ENCODE measurements at places on chromosomes 11 and 22.

- DNase-seq = peak; percentile 60
Measured at GRCh38 chr11:128291835-128292234, 295.5 kb downstream of the ETS1 start.

DNA sequence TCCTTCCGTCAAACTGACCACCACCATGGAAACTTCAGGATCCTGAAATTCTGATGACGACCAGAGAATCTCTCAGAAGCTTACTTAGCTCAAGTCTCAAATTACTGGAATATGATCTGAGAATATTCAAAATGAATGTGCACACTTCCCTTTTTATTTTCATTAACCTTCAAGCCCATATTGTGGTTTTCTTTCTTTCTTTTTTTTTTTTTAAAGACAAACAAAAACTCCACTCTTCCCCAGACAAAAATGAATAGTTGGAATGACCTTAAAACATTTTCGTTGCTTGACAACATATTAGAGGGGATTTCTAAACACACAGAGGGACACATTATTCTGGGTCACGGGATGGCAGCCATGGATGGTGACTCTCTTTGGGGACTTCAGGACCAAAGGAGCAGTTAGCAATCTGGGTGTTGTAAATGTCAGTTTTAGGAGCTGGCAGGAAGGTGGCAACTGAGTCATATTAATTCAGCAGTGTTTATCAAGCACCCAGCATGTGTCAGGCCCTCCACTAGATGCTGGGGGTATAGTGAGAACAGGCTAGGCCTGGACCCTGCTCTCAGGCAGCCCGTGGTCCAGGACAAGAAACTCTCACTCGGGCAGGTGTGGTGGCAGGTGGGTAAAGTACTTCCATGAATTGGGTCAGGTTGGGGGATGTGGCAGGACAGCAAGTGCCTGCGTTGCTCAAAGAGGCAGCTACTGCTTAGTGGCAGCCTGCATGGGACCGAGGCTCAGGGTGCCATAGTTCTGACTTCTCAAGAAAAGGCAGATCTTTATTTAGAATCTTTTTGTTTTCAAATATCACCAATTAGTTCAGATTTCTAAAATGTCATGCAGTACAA is 126.1 kb downstream of the HIPK3 start:
- DNase-seq = no peak

GRCh38 chr11:119363081-119363850 is 16.8 kb upstream of the MFRP start:
- DNase-seq = no peak

- no peak for DNase-seq
Measured at GRCh38 chr11:74672956-74673692, 58.1 kb downstream of the CHRDL2 start.

DNA sequence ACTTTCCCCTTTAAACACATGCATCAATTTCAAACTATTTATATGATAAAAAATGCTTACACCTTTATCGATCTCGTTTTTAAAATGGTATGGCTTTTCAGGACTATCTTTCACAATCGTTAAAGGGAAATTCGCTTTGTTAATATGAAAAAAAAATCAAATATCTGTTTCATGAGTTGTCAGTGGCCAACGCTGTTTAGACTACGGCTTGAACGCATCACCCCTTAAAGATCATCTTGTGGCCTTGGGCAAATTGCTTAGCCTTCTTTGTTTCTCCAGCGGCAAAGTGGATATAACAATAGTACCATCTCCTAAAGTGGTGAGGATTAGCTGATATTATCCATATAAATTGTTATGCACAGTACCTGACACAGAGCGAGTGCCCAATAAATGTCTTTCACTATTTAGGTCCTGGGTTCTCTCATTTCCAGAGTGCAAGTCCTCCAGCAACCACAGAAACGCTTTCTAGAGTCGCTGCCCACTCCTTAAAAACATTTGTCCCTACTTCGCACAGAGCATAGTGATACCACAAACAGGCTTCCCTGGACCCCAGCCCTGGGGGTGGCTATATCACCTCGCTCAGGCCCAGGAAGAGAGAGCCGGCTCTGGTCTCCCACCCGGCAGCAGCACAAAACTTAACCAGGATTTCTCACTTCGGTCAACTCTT is 904 bp downstream of the SLC35F2 start:
- no peak for DNase-seq

DNA sequence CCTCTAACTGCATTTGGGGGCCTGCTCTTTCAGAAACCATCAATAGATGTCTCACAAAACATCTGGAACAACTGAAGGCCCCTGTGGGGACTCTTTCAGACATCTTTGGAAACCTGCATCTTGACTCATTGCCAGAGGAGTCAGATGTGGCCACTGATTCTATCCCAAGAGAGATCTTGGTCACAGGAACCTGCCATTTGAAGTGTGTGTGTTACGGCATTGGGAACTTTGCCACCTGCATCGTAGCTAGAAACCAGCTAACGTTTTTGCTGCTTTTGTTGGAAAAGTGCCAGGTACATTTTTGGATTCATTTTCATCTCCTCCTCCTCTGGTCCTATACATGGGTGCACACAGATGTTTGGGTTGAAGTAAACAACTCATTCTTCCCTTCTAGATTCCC is 4.3 kb downstream of the SRRD start:
- no peak for DNase-seq

GRCh38 chr11:68025047-68025446 is 5.4 kb upstream of the NDUFS8 start:
- DNase-seq = no peak

DNA sequence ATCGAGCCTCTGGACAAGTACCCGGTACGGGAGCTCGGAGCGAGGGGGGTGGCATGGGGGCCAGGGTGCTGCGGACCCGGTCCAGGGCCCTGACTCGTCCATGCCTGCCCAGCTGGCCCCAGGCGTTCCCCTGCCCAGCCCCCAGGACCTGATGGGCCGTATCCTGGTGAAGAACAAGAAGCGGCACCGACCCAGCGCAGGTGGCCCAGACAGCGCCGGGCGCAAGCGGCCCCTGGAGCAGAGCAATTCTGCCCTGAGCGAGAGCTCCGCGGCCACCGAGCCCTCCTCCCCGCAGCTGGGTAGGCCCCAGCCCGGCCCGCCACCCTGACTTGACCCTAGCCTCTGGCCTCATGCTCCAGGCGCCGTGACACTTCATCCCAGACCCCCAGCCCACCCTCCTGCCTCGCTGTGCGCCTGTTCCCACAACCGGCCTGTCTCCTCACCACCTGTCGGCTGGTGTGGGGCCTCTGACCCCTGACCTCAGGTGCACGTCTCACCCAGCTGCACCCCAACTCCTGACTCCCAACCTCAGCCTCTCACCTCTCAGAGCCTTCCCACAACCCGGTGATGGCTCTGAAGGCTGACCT is 7.7 kb downstream of the PLCB3 start:
- DNase-seq = no peak

- DNase-seq = no peak
Measured at GRCh38 chr11:21564833-21565682, 627.8 kb upstream of the ANO5 start.

DNA sequence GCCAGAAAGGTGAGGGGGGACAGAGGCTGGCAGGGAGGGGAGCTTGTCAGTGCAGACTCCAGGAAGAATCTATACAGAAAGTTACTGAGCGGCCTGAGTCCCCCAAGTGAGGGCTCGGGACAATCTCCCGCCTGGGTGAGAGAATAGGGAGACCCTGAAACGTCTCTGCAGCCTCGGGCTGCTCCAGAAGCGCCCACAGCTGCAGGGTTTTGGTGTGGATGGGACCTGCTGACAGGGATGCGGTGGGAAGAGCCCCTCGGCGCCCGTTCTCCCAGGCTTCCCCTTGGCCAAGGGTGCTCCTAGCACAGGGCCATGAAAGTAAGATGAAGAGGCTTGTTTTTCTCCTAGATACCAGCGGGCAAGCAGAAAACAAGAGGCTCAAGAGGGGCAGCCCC is 743 bp upstream of the RCE1 start:
- DNase-seq = no peak

- DNase-seq = no peak
Measured at GRCh38 chr22:29072979-29073617, at the start of gene KREMEN1. TSS of gene KREMEN1 (plus strand) at chr22:29073035. CDS start at chr22:29073131, 96 bp downstream.

GRCh38 chr22:29348041-29348440 is 32.5 kb upstream of the RASL10A start:
- DNase-seq = no peak

- DNase-seq = no peak
Measured at GRCh38 chr11:10900681-10901415, 43.0 kb upstream of the ZBED5 start.

GRCh38 chr11:61334434-61335354 is 1.7 kb downstream of the TKFC start:
- DNase-seq = no peak

- no peak for DNase-seq
Measured at GRCh38 chr11:20129665-20130064, 30.6 kb downstream of the DBX1 start.

- no peak for DNase-seq
Measured at GRCh38 chr11:69533296-69534165, 52.1 kb downstream of the LINC01488 start.

- no peak for DNase-seq
Measured at GRCh38 chr22:20192293-20192971, 41.6 kb upstream of the CCDC188 start.

DNA sequence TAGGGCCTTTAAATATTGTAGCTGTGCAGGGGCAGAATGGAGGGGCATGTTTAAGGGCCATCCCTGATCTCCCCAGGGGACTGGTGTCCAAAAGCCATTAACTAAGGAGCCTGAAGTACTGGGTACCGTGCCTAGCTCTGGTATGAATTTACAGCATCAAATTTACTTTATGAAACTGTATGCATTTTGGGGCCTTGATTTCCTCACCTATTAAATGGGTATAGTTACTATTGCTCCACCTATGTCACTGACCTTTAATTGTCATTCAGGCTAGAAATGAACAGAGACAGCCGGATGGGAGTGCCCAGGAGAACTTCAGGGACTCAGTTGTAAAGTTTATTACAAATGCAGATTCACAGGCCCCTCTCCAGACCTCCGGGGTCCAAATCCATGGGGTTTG is 11.8 kb upstream of the TP53I11 start:
- no peak for DNase-seq

- DNase-seq = no peak
Measured at GRCh38 chr11:132523929-132524328, 1008.4 kb downstream of the OPCML start.

GRCh38 chr11:19321351-19321750 is 80.6 kb upstream of the E2F8 start:
- no peak for DNase-seq

- no peak for DNase-seq
Measured at GRCh38 chr11:469684-470560, 19.8 kb downstream of the PTDSS2 start.

DNA sequence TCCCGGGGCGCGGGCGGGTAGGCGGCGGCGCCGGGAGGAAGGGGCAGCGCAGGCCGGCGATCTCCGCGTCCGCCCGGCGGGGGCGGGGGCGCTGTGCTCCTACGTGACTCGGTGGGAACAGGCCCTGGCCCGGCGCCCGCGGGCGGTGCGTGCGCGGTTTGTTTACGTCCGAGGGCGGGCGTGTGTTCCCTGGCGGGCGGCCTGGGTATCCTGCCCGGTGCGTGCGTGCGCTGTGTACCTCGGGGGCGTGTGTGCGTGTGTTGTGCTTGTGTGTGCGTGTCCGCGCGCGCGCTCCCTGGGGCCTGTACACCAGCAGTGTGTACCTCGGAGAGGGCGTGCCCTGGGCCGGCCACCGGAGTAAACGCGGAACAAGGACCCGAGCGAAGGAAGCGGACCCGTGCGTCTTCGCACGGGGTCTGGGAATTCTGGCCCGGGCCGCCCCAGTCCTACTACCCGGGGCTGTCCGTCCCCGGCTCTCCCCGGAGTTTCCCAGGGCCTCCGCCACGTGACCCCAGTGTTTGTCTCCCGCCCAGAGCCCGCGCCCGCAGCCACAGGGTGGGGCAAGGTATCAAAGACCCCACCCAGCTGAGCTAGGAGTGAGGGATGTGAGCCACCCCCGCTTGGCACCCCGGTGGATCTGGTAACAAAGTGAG is 769 bp downstream of the MAFF start:
- DNase-seq = peak; percentile 65

- DNase-seq = no peak
Measured at GRCh38 chr22:38494498-38494897, 11.6 kb downstream of the DDX17 start.

DNA sequence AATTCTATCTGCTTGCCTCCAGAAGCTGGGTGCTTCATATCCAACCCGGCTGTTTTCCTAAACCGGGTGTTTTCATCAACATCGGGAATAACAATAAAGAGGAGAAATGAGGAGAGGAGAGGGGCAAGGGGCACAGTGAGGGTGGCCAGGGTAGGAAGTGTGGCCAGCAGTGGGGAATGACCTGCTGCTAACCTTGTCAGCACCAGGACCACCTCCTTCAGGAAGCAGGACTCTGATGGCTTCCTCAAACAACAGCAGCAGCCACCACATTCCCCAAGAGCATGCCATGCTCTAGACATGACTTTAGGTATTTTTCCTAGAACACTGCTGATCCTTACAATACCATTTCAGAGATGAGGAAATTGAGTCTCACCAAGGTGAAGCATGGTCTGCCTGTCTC is 52.4 kb downstream of the TPBGL start:
- no peak for DNase-seq

DNA sequence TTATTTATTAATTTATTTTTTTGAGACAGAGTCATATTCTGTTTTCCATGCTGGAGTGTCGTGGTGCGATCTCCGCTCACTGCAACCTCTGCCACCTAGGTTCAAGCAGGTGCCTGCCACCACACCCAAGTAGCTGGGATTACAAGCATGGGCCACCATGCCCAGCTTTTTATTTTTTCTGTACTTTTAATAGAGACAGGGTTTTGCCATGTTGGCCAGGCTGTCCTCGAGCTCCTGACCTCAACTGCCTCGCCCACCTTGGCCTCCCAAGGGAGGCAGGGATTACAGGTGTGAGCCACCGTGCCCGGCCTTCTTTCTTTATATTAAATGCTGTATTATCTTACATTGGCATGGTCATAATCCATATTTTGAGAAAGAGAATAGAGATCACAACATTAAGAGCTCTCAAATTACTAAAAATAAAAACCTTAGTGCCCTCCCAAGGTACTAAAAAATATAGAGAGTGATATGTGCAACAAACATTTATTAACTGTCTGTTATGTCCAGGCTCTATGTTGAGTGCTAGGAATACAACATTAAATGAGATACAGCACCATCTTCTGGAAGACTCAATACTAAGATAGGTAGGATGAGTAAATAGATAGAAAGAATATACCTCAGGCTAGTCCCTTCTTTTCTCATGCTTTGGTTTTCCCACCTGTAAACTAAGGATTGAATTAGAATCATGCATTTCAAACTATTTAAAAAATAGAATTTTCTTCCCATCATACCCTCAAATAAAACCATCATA is 84.1 kb downstream of the BBOX1 start:
- no peak for DNase-seq

Measured in activated CD4-positive, alpha-beta T cell treated with anti-CD3 and anti-CD28 coated beads, Interleukin-2, Interleukin-6, amounts not matched to agents 100 ng/mL and 50 ng/mL, durations not matched to agents 16 hours and 8 hours (primary cell).